ENCODE measurements at places on chromosomes 3 and 15.

- no peak for DNase-seq
Observed at GRCh38 chr3:76733073-76733759, 306.7 kb upstream of the ROBO2 start.

DNA sequence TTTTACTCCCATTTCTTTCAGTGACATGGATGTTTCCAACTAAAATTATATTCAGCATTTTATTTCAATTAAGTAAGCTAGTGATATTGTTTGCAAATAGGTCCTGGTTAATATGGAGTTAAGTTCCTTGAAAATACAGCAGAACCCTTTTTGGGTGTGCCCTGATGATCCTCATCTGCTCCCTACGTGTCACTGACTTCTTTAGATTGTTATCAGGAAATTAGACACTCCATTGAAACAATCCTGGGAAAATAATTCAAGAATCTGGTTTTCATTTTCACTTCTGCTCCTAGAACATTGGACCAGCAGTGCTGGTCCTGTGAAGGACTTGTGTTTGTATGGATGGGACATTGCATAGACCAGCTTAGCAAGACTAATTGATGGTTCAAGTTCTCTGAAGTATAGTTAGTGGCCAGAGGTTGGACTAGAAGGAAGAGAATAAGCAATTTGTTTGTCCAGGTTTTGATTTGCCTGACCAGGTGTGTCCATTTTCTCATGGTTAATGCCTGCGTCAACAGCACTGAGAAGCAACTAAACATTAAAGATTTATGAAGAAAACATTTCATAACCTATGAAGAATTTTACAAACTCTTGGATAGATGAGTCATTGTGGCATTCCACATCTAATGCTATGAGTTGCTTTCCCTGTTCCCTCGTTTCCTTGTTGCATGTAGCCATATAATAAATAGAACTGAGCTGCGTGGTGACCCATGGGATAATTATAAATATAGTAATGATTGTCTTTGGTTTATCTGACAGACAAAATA lies 95.8 kb downstream of the ZPLD1 start:
- no peak for DNase-seq

- no peak for DNase-seq
Observed at GRCh38 chr15:49131403-49131802, 24.0 kb downstream of the COPS2 start.

GRCh38 chr15:95262866-95263564 lies 1031.7 kb downstream of the MCTP2 start:
- no peak for DNase-seq

DNA sequence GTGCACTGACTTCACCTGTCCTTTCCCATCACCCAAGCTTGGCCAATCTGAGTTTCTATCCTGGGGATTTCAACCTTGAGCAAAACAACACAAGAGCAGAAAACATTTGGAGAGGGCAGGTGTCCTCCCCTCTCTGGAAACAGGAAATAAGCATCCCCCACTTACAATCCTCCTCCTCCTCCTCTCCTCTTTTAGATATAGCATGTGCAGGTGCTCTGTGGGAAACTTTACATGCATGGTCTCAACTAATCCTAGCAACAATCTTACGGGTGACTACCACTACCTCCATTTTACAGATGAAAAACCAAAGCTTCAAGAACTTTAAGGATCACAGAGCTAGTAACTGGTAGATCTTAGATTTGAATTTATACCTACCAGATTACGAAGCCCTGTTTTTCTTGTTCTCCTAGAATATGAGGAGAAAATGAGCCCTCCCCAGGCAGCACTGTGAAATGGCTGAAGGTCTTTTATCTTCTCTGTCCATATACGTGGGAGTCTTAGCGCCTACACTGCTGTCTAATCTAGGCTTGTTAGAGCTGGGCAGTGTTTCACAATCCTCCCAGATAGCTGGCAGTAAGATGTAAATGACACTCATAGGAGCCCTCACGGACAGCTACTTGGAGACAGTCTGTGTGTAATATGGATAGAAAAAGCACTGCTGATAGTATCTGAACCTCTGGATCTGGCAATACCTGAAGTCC lies 301.2 kb upstream of the PROK2 start:
- peak; percentile 45 for DNase-seq

- DNase-seq = peak; percentile 87
Observed at GRCh38 chr3:196159952-196160804, 51.0 kb downstream of the ZDHHC19 start.

DNA sequence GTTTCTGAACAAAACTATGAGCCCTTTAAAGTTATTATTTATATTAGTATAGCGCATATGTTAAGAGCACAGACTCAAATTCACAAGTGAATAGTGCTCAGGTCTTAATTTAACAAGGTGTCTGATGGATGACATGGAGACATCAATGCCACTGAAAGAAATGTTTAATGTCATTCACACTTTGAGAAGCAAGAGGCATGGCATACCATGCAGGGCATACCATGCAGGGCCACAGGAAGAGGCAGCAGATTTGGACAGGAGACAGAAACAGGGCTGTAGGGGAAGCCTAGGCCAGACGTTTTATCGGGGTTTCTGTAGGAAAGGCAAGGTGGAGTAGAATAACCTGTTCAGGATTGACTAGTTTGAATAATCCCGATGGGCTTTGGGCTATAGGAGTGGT lies 150.2 kb upstream of the KCNH8 start:
- no peak for DNase-seq

DNA sequence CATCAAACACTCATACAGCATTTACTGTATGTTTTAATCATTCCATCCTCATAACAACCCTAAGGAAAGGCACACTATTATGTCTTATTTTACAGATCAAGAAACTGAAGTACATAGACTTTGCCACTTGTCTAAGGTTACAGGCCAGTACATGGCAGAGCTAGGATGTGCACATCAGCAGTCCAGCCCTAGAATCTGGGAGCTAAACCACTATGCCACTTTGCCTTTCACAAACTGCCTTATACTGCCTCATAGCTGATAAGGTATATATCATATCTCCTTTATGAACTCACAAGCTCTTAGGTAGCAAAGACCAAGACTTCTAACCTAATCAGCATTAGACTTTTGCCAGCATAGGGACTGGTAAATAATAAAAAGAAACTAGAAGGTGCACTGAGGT lies 49.1 kb downstream of the MYO9A start:
- DNase-seq = no peak

DNA sequence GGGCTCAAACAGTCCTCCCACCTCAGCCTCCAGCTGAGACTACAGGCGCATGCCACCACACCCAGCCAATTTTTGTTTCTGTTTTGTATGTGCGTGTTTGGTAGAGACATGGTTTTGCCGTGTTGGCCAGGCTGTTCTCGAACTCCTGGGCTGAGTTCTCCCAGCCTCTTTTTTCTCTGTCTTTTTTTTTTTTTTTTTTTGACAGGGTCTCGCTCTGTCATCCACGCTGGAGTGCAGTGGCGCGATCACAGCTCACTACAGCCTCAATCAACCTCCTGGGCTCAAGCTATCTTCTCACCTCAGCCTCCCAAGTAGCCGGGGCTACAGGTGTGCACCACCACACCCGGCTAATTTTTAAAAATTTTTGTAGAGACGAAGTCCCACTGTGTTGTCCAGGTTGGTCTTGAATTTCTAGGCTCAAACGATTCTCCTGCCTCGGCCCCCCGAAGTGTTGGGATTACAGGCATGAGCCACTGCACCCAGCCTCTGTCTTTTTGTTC lies 867 bp upstream of the DCAF1 start:
- DNase-seq = no peak

DNA sequence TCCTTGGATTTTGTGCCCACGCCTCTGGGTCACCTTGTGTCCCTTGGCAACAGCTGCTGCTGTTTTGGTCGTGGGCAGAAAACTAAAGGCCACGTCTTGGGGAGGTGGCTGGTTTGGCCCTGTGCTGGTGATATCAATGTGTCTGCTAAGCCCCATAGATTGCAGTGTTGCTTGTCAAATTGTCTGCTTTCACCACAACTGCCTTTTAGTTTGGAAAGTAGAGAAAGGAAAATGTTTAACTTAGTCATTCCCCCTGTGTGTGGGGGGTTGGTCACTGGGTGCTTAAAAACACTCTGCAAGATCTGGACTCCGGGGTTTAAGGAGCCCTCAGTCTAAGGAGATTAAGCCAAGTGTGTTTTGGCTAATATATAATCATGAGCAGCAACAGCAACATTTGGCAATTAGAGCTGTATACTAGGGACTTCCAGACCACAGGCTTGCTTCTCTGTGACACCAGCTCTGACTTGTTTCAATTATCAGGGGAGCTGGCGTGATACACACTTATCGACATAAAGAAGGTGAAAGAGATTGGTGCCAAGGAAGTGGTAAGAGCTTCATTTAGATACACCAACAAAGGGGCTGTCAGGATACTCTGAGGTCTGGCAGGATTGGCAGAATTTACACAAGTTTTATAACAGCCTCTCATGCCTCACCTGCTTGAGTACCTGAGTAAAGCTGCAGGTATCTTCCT lies 3.5 kb downstream of the SMAD3 start:
- DNase-seq = no peak

DNA sequence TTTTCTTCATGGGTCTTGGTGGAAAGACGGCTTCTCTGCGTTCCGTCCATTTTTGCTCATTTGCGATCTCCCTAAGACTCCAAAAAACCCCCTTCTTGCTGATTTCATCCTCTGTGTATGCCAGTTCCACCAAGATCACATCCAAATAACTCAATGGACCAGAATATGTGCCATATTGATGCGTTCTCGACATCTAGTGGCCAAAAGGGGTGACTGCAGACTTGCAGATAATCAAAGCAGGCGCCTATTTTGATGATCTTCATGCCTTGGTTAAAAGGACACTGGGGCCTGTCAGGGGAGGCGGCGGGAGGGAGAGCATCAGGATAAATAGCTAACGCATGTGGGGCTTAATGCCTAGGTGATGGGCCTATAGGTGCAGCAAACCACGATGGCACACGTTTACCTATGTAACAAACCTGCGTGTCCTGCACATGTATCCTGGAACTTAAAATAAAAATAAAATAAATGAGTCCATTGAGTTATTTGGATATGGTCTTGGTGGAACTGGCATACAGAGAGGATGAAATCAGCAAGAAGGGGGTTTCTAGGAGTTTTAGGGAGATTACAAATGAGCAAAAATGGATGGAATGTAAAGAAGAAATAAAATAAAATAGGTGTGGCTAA lies 104.2 kb upstream of the RAD18 start:
- DNase-seq = peak; percentile 68

DNA sequence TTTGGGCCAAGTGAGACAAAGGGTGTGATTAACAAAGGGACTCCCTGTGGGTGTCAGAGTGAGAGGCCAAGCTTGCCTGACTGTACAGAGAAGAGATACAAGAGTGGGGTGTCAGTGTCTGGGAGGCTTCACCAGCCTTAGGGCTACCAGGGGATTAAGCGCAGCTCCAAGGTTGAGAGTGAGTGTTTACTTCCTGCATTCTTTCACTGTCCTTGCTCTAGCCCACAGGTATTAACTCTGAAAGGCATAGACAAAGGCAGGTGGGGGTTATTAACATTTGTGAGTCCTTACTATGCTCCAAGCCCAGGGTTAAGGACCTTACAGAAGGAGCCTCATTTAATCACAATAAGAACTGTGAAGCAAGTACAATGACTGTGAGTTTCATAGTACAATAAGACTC lies 107.6 kb downstream of the IL20RB start:
- no peak for DNase-seq

DNA sequence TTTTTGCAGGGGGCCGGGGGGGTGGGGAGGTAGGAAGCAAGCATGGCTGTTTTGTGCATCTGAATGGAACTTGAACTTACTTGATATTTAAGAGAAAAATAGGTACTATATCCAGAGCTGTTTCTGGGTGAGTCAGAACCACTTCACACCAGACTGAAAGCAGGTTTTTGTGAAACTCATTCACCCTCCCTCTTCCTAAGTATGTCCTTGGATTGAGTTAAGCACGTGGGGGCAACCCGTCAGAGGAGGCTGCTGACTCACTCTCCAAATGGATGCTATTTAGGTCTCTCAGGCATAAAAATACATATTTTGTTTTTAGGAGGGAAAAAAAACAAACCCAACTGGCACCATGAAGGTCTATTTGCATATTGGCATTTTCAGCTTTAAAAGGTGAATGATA lies 270.3 kb downstream of the RYR3 start:
- no peak for DNase-seq

DNA sequence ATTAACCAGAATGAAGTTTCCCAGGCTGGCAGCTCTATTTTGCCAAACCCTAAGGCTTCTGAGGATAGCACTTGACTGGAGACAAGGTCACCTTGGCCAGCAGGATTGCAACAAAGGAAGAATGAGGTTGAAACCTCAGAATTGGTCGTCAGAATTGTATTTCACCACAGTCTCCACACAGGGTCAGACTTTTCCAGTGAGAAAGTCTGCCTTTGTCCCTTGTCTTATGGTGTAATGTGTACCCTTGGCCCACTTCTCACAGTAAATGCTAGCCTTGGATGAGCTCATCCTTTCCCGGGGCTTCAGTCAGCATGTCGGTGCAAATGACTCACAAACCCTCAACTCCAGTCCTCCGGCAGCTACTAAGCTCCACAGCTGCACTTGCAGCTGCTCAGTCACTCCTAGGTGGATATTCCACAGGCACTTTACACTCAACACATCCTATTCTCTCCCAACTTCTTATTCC lies 19.7 kb downstream of the SSR3 start:
- no peak for DNase-seq

- DNase-seq = no peak
Observed at GRCh38 chr3:161585922-161586321, 89.3 kb downstream of the OTOL1 start.

DNA sequence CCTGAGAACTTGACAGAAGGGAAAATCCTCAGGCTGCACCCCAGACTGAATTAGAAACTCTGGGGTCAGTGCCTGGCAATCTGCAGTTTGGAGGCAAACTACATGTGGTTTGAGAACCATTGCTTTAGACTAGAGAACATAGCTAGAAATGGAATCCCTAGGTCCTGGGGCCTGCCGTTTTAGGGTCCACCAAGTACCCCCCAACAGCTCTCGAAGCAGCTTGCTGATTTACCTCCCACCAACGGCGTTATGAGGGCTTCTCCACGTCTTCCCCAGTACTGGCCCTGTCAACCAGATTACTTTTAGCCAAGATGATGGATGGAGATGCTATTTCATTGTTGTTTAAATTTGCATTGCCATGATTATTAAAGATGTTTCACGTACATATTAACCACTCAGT lies 272.5 kb downstream of the XXYLT1 start:
- no peak for DNase-seq

GRCh38 chr3:173538410-173538809 lies 140.9 kb downstream of the NLGN1 start:
- DNase-seq = no peak

DNA sequence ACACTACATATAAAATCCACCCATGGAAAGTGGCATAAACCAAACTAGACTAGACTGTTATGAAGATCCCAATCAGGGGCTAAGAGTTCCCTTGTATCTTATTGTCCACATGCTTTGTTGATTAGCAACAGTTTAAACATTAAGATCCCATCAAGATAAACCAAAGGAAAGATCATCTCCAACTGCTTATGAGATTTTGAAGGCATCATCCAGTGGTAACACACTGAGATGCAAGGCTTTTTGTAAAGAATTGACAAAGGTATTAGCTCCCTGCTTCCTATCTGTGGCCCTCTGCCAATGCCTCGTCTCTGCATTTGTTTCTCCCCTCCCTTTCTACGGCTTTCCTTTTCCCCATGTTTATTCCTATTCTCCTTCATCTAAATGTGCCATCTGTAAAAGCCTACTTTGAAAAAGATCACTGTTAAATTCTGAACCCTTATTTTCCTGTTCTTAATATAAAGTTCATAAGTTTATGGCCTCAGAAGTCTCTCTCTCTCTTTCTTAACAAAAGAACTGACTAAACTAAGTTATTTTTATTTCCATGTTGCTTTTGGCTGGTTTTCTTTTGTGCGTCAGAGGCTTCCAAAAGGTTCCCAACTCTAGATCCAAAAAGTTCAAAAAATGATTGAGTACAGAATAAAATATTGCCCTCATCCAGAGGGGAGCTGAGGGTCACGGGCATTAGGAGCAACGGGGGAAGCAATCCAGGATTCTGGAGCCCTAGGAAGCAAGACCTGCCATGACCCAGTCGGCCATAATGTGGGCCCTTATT lies 5.5 kb downstream of the PLD1 start:
- no peak for DNase-seq
